ENCODE measurements at places on chromosomes 1 and 21. TPM values are rescaled to one million over a fixed set of nuclear protein-coding genes. Genes with fewer than 3 reads are reported as not detected.

DNA sequence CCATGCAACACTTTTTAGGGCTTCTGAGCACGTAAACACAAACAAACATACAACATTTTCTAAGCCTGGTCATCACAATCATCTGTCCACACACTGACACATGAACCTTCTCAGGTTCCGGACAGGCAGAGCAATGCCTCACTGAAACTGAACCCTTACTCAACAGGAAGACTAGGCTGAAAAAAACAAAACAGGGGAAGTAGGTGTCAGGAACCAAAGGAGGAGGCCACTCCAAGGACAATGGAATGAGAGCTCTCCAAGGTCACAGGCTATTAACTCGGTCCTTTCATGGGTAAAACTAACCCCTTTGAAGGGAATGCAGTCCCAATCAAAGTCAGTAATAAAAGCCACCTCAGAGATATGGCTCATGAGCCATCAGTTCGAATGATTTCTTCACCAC lies 76.6 kb downstream of the FAM78B start:
- DNase-seq = no peak

GRCh38 chr1:28358716-28359115 lies 10.8 kb upstream of the PHACTR4 start:
- DNase-seq = no peak

DNA sequence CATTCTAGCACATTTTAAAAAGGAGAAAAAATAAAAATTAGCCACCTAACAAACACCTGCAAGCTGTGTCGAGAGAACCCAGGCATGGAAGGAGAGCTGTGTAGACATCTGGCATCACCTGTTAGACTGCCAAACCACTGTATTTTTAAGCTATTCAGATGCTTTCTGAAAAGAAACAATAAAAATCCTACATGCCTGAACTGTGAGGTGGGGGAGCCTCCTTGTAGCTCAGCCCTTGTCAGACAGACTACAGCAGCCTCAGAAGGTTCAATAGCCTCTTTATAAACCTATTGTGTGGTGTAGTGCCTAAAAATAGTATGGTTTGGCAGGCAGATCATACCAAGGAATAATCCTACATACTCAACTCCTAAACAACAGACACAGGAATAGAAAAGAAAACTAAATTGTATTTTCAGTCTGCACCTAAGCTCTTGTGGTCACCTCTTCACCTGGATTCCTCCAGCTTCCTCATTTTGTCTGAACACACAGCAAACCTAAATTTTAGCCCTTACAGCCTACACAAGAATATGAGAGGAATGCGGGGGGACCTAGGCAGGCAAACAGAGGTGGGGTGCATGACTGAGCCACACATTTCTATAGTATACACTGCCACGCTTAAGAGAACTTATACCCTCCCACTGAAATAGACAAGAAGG lies 67.0 kb downstream of the SIPA1L2 start:
- no peak for DNase-seq

GRCh38 chr1:235270625-235271024 lies 57.4 kb downstream of the ARID4B start:
- DNase-seq = no peak

DNA sequence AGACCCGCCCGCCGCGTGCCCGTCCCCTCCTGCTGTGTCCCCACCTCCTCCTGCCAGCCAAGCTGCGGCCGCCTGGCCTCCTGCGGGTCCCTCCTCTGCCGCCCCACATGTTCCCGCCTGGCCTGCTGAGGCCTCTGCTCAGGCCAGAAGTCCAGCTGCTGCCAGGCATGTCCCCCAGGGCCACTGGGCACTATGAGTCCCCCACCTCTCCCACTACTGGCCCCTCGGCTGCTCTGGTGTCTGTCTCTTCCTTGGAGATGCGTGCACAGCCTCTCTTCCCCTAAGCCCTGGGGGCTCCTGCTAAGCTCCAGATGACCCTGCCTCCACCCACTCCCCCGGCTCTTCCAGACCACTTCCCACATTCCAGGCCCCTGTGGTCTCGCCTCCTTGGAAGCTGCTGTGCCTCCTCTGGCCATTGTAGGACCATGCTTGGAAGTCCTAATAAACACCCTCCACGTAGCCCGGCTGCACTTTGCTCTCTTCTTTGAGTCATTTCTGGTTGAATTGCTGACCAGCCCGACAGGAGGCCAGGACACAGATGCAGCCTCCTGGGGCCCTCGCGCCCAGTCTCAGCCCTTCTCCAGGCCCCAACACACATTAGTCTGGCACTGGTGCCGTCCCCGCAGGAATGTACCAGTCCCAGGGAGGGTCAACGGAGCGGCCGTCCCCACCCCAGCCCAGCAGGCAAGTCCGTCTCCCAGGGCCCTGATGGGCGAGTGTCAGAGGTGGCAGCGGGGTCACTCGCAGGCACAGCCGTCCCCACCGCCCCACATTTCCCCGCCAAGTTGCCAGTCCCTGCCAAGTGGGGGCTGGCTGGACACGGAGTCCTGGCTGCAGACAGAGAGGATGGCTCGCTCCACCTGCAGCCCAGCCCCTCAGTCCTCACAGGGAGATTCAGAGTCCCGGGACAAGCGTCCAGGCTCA lies 1.1 kb downstream of the KRTAP10-12 start:
- no peak for DNase-seq

The TRIM46 gene
- total RNA-seq = 0.79 TPM

GRCh38 chr1:81466961-81467360 lies 333.8 kb upstream of the ADGRL2 start:
- peak; percentile 55 for DNase-seq

The KRTAP27-1 gene
- total RNA-seq = not detected

- DNase-seq = peak; percentile 27
Observed at GRCh38 chr21:44907225-44907965, 13.3 kb downstream of the ITGB2 start.

DNA sequence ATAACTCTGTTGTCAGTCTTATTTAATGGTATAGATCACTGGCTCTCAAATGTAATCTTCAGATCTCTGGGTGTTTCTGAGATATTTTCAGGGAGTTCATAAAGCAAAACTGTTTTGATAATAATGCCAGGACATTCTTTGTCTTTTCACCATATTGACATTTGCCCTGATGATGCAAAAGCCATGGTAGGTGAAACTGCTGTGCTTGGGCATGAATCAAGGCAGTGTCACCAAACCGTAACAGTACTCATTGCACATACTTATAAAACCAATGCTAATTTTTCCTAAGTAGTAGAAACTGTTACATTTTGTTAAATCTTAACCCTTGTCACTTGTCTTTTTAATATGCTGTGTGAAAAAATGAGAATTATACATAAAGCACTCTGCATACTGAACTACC lies 76.0 kb downstream of the RPS6KC1 start:
- DNase-seq = no peak

DNA sequence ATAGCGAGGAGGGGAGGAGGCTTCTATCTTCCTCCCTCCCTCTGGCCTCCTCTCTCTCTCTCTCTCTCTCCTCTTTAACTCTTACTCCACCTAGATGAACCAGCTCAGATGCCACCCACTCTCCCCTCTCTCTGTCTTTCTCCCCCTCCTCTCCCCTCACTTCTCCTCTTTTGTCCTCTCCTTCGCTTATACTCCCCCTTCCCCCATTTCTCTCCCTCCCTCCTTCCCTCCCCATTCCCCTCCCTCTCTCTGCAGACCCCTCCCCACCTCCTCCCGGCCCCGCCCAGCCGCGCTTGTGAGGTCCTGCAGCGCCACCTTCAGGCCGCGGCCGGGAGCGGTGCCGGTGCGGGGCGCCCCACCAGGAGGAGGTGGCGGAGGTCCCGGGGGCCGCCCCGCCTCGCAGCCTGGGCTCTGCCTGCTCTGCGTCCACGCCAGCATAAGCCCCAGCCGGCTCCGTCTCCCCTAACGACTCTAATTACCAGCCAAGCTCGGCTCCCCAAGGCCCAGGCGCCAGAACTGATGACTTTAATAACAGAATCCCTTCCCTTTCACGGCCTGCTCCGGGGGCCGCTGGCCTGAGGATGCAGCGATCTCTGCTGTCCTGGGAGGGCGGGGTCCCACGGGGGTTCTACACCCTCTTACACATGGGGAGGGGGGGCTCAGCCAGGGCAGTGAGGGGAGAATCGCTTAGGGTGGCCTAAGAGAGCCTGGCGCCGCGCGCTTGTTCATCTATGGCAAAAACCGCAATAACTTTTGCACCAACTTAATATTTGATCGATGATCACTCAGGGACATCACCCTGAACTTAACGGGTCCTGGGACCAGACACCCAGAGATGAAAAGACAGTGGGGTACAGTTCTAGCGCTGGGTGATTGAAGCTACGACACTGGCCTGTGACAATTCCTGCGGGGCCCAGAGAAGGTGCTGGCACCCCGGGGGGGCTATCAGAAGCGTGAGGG lies 637.3 kb downstream of the MATN1 start:
- no peak for DNase-seq

The TNFSF4 gene
- total RNA-seq = 0.15 TPM

The TNFSF18 gene
- total RNA-seq = not detected

DNA sequence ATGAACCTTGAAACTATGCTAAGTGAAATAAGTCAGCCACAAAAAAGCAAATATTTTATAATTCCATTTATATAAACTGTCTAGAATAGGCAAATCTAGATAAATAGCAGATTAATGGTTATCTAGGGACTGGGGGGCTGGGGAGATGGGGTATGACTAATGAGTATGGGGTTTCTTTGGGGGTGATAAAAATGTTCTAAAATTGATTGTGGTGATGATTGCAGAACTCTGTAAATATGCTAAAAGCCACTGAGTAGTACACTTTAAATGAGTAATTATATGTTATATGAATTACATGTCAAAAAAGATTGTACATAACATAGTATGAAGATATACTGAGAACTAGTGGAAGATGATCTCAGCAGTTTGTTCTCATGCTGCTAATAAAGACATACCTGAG lies 675.0 kb downstream of the KIF26B start:
- DNase-seq = no peak

DNA sequence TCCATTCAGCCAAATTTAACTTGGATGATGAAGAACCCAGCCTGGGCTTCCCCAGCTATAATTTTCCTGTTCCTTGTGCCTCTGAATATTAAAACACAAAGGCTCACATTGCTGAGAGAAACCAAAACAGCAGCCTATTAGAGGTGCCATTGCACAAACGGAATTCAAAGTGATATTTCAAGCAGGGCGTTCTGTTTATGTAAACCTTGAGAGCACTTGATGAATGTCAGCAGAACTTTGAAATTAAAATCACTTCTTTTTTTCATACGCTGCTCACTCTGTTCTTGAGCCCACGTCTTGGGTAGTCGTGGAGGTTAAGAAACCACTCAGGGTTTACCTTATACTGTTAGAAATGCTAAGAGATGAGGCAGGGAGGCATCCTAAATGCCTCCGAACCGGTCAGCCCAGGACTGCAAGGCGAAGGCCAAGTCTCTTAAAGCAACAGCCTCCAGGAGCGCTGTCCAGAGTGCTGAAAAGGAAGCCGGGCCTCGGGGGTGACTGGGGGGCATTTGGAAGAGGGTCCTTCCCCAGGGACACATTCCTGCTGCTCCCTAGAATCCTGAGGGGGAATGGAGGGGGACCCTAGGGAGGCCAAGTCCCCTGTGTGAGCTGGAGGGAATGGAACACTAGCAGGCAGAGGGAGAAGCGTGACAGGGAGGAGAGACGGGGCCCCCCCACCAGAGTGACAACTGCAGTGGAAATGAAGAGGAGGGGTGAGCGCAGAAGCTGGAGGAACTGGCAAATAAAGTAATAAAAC lies 154.8 kb upstream of the VAMP3 start:
- DNase-seq = peak; percentile 70

GRCh38 chr1:212450331-212450881 lies 17.7 kb downstream of the NENF start:
- DNase-seq = peak; percentile 98

DNA sequence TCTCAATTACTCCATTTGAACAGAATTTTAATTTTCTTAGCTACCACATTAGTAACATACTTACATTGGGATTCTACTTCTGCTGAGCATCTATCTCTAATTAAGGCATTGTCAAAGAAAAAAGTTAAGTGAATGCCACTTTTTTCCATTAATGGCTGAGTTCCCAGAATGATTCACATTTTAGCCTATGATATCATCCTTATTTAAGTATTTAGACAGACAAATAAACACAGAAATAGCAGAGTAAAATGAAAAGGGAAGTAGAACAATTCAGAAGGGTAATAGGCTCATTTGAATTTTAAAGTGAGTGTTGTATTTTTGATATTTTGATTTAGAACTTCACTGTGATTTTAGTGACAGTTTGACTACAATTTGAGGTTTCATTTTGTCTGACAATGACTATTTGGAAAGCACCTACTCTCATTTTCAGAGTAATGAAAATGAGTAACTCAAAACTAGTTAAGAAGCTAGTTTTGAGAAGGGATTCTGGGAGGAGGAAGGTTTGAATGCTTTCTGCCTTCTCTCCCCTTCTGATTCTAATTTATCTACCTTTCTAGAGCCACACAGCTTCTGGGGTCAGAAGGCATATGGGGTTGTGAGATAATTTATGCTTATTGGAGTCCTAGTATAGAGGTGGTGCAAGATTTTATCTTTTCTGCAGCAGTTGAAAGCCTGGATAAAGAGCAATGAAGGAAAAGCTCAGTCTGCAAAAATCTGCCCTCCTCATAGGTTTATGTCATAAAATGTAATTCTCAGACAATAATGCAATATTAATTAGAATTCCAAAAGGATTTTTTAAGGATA lies 15.5 kb downstream of the LYPLAL1 start:
- DNase-seq = no peak

- peak; percentile 54 for DNase-seq
Observed at GRCh38 chr1:234608911-234609690, 877 bp downstream of the IRF2BP2 start.

DNA sequence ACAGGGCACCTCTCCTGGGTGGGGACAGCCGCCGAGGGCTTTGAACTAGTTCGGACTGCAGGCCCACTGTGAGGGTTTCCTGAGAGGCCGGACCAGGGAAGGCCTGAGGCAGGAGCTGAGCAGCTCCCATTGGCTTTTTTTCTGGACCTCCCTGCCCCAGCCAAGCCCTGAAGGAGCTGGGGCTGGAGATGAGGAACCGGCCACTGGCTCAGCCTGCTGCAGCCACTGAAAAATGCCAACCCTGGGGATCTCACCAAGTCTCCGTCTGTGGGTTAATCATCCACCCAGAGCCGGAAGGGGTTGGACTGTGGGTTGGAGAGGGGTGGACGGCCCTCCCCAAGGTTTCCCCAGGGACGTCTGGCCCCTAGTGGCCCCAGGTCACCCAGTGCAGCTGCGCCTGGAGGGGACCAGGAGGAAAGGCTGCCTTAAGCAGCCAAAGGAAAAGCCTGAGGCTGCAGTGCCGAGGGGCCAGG lies 2.5 kb downstream of the VWA1 start:
- DNase-seq = peak; percentile 71

DNA sequence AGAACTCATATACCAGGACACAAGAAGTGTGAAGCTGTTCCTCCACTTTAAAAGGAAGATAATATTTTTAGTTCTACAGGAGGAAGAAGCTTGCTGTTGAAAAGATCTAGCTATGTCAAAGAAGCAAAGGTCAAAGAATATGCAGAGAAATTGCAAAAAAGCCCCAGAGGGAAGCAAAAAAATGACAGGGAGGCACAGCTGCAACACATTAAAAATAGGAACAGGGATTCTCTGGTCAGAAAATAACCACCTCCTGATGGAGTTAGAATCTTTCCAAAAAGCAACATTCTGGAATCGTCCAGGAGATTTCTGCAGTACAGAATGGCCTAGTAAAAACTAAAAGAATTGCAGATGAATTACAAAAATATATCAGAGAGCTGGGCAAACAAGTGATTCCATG lies 238.9 kb upstream of the PRMT6 start:
- no peak for DNase-seq
